Bronchial smooth muscle cell (primary cell): ENCODE measurements at places on chromosomes 2 and 18. TPM values are rescaled to one million over a fixed set of nuclear protein-coding genes. Genes with fewer than 3 reads are reported as not detected.

Gene MTIF2
- 40.6 and 52.8 TPM in 2 replicates for total RNA-seq

Gene SETBP1
- 5.2 and 5.6 TPM in 2 replicates for total RNA-seq

Gene OTX1
- total RNA-seq = under 0.01 and 0.32 TPM in 2 replicates

Gene ITGA4
- 46.3 and 84.8 TPM in 2 replicates for total RNA-seq

Gene PLB1
- total RNA-seq = 2.5 and 3.9 TPM in 2 replicates

Gene FLACC1
- total RNA-seq = 0.43 and 1.3 TPM in 2 replicates

Gene DGUOK
- total RNA-seq = 21.6 and 35.6 TPM in 2 replicates
